ENCODE measurements at places on chromosomes 4 and X. TPM values are rescaled to one million over a fixed set of nuclear protein-coding genes. Genes with fewer than 3 reads are reported as not detected.

Gene TRIML2
- not detected for polyA plus RNA-seq

Gene FAM53A
- polyA plus RNA-seq: 2.9 TPM

Gene HSFX1
- 1.5 TPM for polyA plus RNA-seq

Gene TRAPPC11
- polyA plus RNA-seq: 19.3 TPM

Gene PPEF1
- 0.15 TPM for polyA plus RNA-seq

Gene LRAT
- polyA plus RNA-seq: 0.06 TPM

Gene SNCA
- polyA plus RNA-seq: 10.8 TPM

Gene VCX
- not detected for polyA plus RNA-seq

Gene FGD1
- 6.4 TPM for polyA plus RNA-seq

Gene CYTL1
- polyA plus RNA-seq: 10.1 TPM

Gene NPNT
- polyA plus RNA-seq: 13.0 TPM

Gene FBXL5
- polyA plus RNA-seq: 75.3 TPM

Gene TMEM131L
- polyA plus RNA-seq: 9.6 TPM

Gene NPY2R
- 0.24 TPM for polyA plus RNA-seq

Gene ENPEP
- polyA plus RNA-seq: 2.0 TPM

All from urinary bladder (tissue), 4 donors.